ENCODE measurements at places on chromosomes 1 and 21.

DNA sequence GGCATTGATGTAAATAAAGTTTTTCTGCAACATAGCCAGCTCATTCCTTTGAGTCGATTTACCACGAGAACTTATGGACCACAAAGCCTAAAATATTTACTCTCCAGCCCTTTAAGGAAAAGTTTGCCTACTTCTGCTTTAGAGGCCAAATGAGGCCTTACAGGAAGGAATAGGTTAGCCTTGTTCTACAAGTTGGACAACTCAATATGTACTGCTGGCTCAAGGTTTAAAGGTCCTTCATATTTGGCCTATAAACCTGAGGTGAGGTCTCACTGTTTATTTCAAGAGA is 144.5 kb upstream of the DNAH14 start:
- DNase-seq = no peak

DNA sequence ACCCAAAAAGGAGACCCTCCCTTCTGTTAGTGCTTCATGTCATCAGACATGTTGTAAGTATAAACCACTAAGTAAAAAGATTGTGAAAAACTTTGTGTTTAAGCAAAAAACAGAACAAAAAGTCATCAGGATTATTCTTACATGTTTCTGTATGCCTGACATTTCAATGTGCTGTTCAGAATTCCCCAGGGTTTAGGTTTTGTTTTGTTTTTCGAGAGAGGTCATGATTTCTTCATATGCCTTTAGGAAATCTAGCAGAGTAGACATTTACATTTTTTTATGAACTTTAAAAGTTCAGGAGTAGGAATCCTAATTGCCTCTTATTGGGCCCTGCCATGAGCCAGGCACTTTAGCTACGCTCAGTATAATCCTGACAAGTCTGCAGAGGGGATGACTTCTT is 85.3 kb downstream of the VPS13D start:
- DNase-seq = peak; percentile 87

GRCh38 chr1:115164484-115164883 is 75.2 kb upstream of the TSPAN2 start:
- DNase-seq = no peak

DNA sequence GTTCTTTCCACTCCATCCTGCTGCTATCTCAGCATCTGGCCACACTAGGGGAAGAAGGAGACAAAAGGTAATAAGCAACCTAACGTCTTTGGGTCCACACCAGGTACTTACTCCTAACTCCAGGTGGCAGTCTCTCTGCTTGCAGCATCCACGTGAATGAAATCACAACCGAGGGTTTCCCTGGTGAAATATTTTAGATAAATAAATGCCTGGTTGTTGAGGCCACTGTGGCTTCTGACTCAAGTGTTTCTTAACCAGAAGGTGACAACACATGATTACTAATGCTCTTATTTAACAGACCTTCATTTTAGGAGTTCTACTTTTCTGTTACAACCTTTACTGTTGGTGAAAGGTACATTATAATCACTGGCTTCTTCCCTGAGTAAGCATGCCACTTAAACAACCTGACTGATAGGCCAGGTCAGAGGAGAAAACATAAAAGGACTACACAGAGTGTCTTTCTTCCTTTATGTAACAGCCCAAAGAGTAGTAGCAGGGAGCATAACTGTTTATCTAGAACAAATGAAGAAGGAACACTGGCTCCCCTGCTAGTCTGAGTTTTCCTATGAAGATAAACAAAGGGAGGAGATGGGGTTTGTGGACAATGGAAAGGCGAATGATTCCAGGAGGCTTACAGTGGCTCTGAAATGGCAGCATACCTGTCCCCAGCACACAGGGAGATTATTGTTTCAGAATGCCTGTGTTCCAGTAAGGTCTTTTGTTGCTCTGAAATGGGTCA is 59.9 kb downstream of the SYT6 start:
- DNase-seq = no peak

Data from fibroblast of gingiva (primary cell).